ENCODE measurements at places on chromosomes 3 and 15. TPM values are rescaled to one million over a fixed set of nuclear protein-coding genes. Genes with fewer than 3 reads are reported as not detected.

Gene WNT5A
- total RNA-seq = 4.4 TPM

Gene GABRA5
- 0.43 TPM for total RNA-seq

Gene GPR160
- 11.0 TPM for total RNA-seq

Gene FBXL2
- total RNA-seq = 10.8 TPM

Gene LTK
- total RNA-seq = 0.69 TPM

Gene CHAC1
- total RNA-seq = 23.8 TPM

Gene CASR
- total RNA-seq = not detected

Gene SAXO2
- 2.2 TPM for total RNA-seq

Gene PLA2G4D
- not detected for total RNA-seq
